ENCODE measurements at places on chromosomes 6 and 20.
A peak's percentile ranks its signal among the peaks of the same experiment; 100 is the strongest.

GRCh38 chr6:160952633-160953281 is 38.8 kb upstream of the MAP3K4 start:
- DNase-seq = peak; percentile 32

GRCh38 chr6:158314737-158315136 is 2.5 kb downstream of the TULP4 start:
- no peak for DNase-seq

DNA sequence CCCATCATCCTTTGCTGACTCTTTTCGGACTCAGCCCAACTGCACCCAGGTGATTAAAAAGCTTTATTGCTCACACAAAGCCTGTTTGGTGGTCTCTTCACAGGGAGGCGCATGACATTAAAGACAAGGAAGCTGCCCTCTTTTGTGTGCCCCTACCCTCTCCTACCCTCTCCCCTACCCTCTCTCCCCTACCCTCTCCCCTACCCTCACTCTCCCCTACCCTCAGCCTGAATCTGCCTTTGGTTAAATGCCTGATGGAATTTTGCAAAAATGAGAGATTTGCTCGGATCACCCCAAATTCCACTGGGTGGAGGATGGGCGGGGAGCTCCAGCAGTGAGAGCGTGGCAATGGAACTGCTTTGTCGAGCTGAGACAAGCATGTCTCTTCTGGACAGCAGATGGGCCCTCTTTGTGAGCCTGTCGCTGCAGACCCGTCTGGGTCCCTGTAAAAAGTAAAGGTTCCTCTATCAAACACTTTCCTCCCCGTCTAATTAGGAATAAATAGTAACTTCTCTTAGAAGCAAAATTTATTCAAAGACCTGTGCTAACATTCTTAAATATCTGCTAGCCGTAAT is 76.4 kb upstream of the MLN start:
- DNase-seq = no peak

DNA sequence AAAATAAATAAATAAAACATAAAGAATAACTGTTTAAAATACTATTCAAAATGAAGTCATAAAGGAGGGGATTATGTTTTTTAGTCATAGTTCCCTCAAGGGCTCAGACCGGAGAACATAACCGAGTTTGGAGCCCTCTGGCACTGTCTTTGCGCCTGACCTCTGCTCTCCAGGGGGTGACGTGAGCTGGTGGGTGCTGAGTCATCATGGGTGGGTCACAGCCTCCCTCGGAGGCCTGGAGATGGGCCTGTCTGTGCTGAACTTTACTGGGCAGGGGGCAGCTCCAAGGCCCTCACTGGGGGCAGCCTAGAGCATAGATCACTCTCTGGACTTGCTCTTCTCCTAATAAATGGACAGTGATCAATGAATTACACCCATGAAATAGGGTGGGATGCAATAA is 3.1 kb upstream of the MAVS start:
- peak; percentile 69 for DNase-seq

DNA sequence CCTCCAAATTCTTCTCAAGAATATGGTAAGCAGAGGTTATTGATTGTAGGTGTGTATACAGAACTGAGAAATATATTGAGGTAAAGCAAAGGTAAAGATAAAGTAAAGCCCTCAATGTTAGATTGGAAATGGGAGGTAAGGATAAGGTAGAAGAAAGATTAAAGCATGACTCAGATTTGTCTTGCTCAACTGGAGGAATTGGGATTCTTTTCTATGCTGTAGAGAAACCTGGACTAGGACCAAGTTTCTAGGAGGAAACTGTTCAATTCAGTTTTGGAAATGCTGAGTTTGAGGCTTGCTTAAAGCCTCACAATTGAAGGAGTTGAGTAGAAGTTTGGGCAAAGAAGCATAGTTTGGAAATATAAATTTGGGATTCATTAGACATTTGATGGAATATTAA is 634.0 kb upstream of the PTCHD4 start:
- peak; percentile 8 for DNase-seq

DNA sequence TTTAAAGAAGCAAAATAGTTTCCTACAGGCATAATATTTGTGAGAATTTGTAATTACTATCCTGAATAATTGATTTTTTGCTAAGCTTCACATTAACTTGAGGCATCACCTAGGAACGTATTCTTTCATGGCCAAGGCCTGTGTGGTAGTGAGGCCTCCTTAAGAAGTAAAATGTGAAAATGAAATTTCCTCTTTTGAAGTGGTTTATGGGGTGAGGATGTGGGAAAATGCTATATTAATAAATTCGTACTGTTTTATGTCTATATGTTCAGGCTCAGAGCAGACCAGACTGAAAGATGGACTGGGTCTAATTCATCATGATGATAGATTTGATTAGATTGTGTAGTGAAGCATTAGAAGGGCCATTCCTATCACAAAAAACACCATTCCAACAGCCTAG is 33.1 kb downstream of the MYLIP start:
- no peak for DNase-seq

DNA sequence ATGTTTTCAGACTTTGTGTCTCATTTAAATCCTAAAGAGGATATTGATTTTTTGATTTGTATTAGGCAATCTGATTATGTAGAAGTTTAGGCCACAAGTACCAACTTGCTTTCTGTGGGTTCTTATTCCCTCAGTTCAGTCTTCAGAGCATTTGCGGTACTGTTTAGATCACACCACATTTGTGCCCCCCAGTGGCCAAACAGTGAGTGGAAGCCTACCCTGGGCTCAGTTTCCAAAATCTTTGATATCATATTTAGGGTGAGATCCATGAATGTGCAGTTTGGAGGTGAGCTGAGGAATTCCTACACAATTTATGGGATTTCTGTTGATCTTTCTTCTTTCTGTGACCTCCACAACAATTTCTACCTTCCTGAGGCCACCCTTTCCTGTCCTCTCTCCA is 92.3 kb upstream of the FUT9 start:
- DNase-seq = no peak

- no peak for DNase-seq
These were observed 10.8 kb upstream of the UST start for GRCh38 chr6:148735989-148736388.

GRCh38 chr6:139439349-139439748 is 64.9 kb upstream of the CITED2 start:
- no peak for DNase-seq

GRCh38 chr6:166469426-166469961 is 86.8 kb upstream of the MPC1 start:
- DNase-seq = no peak

DNA sequence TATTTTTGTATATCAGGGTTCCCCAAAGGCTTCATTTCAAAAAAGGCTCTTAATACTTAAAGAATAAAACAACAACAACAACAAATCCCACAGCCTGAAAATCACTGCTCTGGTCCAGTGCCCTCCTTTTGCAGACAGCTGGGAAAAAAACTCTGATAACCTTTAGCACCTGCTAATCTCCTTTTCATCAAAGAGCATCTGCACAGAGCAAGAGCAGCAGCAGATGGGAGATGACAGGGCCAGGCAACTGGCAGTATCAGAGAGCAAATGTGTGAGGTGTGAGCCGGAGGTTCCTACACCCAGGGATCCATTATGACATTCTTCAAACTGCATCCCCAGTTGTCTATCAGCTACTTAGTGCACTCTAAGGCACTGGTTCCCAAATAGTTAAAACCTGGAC is 25.7 kb downstream of the TTI1 start:
- DNase-seq = no peak

- DNase-seq = no peak
These were observed 12.7 kb upstream of the HLA-DRB1 start for GRCh38 chr6:32602383-32602782.

DNA sequence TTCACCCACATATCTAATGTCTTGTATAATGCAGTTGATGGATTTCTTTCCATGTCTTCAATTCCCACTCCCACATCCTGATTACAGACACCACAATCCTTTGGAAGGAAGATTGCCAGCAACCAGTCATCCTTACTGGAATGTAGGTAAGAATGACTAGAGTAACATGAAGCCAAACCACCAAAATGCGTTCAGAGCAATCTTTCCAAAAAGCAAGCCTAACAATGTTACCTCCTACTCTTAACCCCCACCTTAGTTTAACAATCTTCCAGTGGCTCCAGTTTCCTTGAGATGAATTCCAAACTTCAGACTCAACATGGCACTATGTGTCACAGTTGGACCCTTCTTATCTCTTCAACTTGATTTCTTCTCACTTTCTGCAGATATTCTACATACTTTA is 685.6 kb downstream of the DOK5 start:
- DNase-seq = no peak

DNA sequence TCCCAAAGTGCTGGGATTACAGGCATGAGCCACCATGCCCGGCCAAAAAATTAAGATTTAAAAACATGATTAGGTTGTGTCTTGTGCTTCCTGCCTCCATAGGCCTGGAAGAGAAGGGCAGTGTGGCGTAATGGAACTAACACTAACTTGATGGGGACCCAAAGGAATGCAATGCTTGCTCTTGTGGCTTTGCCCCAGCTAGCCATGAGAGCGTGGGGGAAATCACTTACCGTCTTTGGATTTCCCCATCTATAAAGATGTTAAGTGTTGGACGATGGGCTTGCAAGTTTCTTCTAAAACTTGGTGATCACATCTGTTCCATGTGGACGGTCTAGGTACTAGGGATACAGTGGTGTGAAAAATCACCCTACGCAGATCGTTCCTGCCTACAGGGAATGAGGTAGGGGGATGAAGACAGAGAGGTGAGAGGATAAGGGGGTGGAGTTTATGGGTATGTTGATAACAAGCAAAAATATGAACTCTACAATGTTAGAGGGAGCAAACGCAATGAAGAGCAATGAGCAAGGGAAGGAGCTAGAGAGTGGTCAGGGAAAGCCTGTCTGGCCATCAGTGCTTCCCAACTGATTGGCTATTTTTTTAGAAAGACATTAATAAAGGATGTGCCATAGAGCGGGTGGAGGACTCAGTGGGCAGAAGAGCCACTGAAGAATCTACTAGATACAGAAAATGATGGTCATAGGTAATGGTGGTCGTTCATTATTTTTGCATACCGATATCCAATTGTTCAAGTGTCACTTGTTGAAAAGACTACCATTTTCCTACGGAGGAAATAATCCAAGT is 165.2 kb downstream of the BCAS1 start:
- DNase-seq = no peak

Measured in fibroblast of gingiva (primary cell).